ENCODE measurements at places on chromosomes 1 and 21.

- no peak for DNase-seq
Measured at GRCh38 chr1:186456729-186457255, 4.1 kb downstream of the PDC start.

GRCh38 chr1:76481672-76482071, 385.6 kb upstream of the ST6GALNAC5 start:
- no peak for DNase-seq

DNA sequence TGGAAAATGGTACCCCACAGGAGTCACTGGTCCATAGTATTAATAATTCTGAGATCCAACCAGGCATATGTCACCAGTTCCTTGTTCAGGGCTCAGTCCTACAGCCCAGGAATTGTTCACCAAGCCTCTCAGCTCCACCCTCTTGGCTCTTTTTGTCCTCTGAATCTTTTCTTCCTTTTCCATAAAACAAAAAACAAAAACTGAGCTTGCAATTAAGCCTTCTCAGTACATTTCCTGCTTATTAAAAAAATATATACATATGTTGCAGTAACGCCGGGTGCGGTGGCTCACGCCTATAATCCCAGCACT, 23.4 kb upstream of the KIF1B start:
- DNase-seq, result no peak

DNA sequence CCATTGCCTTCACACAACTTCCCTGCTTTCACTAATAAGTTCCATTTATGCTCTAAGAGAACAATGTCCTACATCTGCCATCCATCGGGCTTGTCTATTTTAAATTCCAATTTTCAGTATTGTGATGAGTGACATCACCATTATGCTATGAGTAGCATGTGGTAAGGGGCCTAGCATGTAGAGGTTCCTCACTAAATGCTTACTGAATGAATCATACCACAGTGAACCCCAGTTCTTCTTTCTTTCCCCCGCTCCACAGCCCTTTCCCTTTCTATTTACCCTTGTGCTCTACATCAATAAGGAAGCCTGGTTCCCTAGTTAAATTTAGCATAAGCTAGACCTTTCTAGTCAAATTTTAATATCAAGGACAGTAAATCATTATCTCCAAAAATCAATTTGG, 195.0 kb upstream of the RGS18 start:
- no peak for DNase-seq

DNA sequence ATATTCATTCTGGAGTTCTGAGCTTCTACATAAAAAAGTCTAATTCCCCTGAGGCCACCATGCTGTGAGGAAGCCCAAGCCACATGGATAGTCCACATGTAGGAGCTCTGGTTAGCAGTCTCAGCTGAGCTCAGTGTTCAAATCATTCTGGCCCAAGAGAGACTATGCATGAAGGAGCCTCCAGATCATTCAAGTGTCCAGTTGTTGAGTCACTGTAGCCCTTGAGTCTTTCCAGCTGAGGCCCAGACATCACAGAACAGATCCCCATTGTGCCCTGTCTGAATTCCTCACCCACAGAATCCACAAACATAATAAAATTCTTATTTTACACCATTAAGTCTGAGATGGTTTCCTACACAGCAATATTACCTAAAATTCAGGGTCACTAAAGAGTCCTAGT, 107.0 kb upstream of the NGF start:
- no peak for DNase-seq

DNA sequence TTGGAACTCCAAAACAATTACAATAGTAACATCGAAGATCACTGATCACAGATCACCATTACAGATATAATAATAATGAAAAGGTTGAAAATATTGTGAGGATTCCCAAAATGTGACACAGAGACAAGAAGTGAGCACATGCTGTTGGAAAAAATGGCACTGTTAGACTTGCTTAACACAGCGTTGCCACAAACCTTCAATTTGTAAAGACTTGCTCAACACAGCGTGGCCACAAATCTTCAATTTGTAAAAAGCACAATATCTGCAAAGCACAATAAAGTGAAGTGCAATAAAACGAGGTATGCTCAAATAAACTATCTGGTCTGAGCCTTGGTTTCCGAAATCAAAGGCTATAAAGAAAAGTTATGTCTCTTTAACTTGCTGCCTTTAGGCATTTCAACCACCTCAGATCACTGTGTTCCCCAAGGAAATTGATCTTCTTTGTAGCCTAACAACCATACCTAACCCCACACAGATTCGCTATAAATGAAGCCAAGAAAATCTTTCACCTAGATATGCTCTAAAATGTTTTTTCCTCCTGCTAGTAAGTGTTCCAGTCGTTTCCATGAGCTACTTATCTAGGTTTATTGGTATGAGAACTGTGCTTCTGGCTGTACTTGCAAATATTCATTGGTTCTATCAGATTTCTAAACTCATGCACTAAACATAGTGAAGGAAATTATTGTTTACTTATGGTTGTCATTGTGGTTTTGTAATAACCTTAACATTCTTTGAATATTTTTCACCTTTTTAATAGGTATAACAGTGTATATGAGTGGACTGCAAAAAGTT, 13.1 kb upstream of the LPGAT1 start:
- DNase-seq, result no peak

DNA sequence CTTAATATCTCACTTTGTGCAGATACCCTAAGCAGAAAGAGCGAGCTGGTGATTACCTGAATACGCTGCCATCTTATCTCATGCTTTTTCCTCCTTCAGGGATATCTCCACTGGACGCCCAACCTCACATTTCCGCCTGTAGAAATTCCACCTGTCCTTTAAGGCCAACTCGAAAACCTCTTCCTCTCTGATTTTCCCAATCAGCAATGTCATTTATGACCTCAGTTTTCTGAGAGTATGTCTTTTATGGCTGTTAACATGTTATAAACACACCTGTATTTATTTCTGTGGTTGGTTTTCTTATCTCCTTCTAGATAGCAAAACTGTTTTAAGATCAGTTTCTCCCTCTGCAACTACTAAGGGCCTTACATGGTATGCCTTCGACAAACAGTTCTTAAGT, 41.1 kb downstream of the CD34 start:
- DNase-seq, result no peak

Data from ELF-1 (cell line).